ENCODE measurements at places on chromosomes 2 and 18.
A peak's percentile ranks its signal among the peaks of the same experiment; 100 is the strongest.

DNA sequence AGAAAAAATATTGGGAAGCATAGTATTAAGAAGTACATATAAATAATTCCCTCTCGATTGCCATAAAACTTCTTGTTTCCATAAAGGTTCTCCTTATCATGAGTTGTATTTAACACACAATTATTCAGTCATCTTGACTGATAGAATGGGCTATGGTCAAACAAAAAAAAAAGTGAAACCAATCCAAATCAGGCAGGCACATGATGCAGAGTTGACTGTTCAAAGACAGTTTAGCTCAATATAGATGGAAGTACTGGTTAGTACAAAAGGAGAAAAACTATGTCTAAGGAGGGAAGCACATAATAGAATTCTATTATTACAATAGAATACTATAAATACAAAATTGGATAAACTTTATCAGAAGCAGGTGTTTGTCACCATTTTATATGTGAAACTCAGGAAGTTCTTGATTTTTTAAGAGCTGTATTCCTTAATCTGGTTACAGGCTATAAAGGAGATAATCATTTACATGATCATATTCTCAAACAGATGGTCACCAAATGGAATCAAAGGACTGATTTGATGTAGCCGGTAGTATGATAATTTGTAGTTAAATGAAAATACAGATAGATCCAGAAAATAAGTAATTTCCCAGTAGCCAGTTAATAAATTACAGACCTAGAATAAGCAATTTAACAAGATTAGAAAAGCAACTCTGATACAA, 18.2 kb upstream of the CALCRL start:
- DNase-seq = no peak

DNA sequence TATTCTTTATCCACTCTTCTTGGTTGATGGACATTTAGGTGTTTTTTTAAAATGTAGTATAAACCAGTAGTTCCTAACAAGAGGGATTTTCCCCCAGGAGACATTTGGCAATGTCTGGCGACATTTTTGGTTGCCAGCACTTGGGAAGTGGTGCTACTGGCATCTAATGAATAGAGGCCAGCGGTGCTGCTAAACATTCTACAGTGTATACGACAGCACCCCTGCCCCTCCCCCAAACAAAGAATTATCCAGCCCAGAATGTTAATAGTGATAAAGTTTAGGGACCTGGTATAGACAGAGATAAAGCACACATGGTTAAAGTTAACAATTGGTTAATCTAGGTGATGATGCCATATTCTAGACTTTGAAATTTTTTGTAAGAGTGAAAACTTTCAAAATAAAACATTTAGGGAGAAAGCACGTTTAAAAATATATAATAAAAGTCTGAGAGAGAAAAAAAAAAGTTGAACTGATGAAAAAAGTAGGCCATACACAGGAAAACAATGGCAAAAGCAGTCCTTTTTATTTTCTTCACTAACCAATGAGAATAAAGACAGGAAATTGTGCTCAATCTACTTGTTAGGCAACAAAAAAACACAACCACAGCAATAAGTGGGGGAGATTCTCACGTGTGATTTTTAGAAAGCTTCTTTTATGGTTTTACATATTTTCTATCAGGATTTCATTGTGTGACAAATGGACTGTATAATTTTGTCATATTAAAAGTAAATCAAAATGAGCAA, 14.8 kb downstream of the FBXO48 start:
- DNase-seq = peak; percentile 5

GRCh38 chr18:29271501-29271900, 1094.6 kb upstream of the CDH2 start:
- no peak for DNase-seq

GRCh38 chr18:26464128-26465011, 84.0 kb downstream of the KCTD1 start:
- DNase-seq = no peak

- no peak for DNase-seq
Measured at GRCh38 chr2:69731147-69731970, 10.6 kb upstream of the ANXA4 start.

- no peak for DNase-seq
Measured at GRCh38 chr2:9178110-9178903, 28.3 kb upstream of the ASAP2 start.

DNA sequence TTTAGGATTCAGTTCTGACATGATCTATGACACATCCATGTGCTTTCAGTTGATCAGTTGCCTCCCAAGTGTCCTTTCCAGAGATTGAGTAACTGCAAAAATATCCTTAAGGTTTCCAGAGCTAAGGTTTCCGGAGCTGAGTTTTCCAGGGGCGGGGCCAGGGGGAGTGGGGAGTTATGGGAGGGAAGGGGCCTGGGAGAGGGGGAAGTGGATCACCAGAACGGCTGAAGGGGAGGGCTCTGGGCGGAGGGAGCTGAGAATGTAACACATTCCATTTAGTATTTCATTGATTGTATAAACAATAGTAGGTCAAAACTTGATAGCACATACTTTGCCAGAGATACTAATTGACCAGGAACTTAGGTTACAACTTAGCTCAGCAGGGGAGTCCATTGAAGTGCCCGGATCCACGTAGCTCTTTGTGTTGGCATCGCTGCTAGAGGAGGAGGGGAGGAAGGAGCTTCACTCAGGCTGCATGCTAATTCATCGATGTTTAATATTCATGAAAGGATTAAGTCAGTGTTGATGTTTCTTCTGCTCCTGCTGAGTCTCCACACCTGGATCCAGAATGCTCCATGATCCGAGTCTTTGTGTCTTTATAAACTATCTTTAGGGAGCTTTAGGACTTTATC, 289.8 kb downstream of the ALPK2 start:
- DNase-seq = no peak

GRCh38 chr2:17104454-17104853, 413.8 kb downstream of the RAD51AP2 start:
- no peak for DNase-seq

DNA sequence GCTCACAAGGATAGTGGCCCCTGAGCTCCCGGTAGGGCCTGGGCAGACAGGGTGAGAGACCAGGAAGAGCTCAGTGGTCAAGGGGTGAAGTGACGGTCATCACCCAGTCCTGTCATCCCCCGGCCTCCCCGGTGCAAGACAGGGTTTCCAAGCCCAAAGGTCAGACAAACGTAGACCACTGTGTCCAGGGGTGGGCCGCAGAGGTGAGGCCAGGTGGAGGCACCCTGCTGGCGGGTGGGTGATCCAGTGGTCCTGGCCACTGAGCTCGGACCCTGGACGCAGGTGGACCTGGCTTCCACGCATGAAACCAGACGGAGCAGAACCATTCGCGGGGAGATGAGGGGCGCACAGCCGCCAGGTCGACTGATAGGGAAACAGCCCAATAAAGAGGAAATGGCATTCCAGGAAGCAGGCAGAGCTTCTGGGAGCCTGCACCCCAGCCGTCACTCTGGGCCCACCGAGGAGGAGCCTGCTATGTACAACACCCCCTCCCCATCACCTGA, 14.4 kb upstream of the SNED1 start:
- DNase-seq = no peak

DNA sequence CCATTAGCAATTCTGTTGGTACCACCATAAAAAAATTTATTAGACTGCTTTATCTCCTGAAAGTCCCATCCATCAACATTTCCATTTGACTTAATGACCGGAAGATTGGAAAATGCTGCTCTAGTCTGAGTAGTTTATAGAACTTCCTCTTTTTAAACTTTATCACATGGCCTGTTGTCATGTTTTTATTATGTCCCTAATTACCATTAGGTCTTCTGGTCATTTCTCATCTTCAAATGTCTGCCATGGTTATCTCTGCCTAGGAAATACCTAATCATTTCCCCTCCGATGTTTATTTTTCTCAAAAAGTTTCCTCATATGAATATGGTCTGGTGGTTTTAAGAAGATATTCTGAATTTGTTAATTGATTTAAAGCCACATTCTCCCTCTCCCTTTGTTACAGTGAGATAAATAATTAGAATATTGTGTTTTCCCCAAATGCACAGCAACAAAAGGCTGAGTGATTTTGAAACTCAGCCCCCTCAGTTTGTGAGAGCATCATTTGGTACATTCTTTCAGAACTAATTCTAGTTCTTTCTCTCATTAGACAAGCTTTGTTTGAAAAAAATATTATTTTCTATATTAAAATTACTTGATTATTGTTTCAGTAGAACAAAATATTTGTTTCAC, 317.1 kb upstream of the ST6GAL2 start:
- DNase-seq = no peak

DNA sequence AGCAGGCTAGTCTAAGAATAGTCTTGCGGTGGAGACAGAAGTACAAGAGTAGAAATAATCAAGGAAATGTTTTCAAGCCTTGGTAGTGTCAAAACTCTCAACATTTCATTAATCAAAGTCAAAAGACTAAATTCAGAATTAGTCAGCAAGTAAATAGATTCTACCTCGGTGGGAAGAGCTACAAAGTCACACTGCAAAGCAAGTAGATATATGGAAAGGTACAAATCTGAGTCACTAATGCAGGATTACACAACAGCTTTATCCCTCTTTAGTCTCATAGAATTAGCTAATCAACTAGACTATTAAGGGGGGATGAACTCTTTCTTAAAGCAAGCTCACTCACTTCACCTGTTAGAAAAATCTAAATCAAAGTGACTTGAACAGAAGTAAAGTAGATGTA, 568.7 kb upstream of the CNTNAP5 start:
- no peak for DNase-seq

DNA sequence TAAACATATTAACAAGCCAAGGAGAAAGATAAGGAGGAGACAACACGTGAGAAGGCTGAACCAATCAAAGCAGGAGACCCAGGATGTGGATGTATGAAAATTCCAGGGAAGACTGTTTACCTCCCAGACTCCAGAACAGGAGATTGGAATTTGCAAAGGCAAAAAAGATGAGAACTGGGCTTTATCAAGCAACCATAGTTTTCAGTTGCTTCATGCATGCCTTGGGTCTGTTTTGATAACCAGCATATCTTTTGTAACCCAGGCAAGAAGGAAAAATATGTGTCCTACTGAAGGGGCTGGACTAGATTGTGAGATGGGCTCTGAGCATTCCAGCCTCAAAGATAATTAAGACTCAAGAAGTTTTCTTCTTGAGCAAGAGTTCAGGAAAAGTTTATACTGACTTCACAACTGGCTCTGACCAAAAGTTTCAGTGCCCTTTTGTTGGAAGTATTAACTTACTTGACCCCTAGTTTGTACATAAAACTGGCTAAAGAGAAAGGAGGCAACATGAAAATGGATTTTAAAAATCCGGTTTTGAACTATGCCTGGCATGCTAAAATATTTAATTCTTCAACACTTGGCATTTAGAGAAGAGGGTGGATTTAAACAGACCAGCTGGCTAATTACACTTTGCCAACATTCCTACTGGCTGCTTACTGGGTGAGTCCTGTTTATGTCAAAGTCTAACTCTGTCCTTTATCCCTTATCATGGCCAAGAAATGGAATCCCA, 79.3 kb upstream of the CD28 start:
- no peak for DNase-seq

Data from NCI-H1092 treated with DMSO at 0.1 percent for 48 hours (cell line).